ENCODE measurements at places on chromosomes 11 and 22.

GRCh38 chr22:36356708-36357624 is 30.8 kb downstream of the MYH9 start:
- no peak for DNase-seq

GRCh38 chr11:134731213-134731961 is 319.3 kb upstream of the B3GAT1 start:
- no peak for DNase-seq

DNA sequence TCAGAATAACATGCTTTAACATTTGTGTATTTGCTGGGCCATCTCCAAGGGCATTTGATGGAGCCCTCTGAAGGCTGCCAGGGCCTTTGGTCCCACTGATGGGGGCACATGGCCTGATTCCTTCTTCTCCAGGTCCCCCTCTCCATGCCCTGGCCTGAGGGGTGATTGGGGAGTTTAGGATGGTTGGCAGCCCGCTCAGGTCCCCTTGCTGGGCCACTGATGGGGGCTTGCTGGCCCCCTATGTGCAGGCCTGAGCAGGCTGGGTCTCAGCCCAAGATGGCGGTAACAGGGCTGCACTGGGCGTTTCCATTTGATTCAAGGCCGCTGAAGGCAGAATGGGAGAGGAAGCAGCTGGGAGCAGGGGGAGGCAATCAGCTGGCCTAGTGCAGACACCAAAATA is 113.7 kb upstream of the NECTIN1 start:
- DNase-seq, result no peak

- no peak for DNase-seq
Measured at GRCh38 chr22:42955087-42955635, 59.8 kb downstream of the PACSIN2 start.

DNA sequence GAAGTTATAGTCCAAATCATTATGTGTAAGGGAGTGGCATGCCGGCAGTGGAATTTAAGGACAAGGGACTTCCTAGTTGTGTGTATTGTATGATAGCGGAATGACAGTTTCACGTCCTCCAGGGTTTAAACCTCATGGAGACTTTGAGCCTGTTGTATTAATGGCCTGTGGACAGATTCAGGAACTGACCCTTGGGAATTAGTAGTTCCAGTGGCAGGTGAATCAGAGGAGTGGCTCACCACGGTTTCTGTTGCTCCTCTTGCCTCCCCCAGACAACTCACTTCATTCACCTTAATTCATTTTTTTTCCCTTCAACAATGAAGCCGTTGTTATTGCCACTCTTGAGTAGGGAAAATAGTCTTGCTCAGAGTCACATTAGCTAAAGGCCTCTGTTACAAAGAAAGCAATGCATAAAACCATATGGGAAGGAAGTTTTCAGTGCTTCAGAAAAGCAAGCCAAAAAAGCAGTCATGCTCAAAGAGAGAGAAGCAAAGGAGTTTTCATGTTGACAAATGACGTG is 22.6 kb downstream of the AMOTL1 start:
- no peak for DNase-seq

- DNase-seq, result no peak
Measured at GRCh38 chr22:17945156-17945887, 79.0 kb downstream of the MICAL3 start.

DNA sequence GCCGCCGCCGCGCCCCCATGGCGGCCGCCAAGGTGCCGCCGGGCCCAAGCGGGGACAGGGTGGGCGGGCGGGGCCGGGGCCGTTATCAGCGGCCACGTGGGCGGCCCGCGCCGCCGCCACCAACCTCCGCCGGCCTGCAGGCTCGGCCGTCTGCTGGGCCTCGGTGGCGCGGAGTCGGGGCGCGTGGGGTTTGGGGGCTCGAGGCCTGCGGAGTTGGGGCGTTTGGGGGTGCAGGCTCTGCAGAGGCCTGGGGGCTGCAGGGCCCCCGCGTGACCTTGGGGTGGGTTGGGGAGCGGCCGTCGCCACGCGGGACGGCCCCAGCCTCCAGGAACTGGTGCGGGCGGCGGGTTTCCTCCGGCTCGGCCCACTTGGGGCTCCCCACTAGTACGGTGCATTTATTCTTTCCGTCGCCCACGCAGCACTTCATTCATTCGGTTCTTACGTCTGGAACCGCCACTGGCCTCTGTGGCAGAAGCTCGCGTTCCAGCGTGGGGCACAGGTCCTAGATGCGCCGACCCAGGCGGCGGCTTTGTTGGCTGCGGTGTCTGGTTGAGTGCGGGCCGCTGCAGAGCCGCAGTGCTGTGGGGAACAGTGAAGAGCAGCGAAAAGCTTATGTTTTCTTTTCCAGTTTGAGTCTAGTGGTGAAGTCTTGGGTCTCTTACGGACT is 740 bp upstream of the TRMT2A start:
- peak; percentile 52 for DNase-seq

- DNase-seq, result no peak
Measured at GRCh38 chr11:64001484-64002420, 15.5 kb downstream of the OTUB1 start.

- no peak for DNase-seq
Measured at GRCh38 chr22:41092847-41093411, 537 bp downstream of the EP300 start.

GRCh38 chr11:120031612-120032600 is 106.0 kb downstream of the TRIM29 start:
- DNase-seq, result no peak

DNA sequence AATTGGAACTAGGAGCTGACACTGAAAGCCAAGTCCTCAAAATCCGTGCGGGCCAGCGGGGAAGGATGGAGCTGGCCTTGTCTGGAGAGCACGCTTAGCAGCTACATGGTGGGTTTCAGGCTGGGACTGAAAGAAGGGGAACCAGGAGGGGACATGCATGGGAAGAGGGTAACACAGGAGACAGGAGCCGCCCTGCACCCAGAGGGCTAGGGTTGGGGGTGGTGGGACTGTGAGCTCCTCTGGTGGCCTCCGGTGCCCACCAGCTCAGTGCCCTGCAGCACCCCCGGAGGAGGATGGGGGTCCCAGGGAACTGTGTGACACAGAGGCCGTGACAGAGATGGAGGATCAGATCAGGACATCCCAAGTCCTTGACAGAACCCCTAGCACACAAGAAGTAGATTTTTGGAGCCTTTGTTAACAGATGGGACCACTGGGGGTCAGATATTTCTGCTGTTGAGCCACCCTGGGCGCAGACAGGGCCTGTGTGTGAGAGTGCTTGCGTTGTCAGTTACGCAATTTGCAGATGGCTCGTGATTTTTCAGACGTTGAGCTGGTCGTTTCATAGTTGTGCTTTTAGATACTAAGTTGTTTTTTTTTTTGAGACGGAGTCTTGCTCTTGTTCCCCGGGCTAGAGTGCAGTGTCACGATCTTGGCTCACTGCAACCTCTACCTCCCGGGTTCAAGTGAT is 21.3 kb upstream of the GRAMD4 start:
- no peak for DNase-seq

GRCh38 chr22:26079009-26079408 is 90.3 kb upstream of the SEZ6L start:
- no peak for DNase-seq

- no peak for DNase-seq
Measured at GRCh38 chr22:40056154-40056553, 61.4 kb downstream of the FAM83F start.

- DNase-seq, result no peak
Measured at GRCh38 chr11:83257761-83258168, 28.4 kb downstream of the CCDC90B start.

DNA sequence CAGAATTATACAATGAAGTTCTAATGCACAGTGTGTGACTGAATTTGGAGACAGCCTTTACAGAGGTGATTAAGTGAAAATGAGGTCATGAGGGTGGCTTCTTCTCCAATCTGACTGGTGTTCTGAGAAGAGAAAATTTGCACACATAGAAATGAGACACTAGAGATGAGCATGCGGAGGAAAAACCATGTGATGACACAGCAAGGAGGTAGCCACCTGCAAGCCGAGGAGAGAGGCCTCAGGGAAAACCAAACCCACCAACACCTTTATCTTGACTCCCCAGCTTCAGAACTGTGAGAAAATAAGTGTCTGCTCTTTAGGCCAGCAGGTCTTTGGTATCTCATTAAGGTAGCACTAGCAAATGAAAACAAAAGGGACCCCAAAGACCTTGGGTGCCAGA is 93.2 kb downstream of the GGTLC2 start:
- no peak for DNase-seq

- DNase-seq, result no peak
Measured at GRCh38 chr22:31139066-31139465, 1.2 kb downstream of the PLA2G3 start.

GRCh38 chr11:93396316-93396715 is 65.8 kb downstream of the DEUP1 start:
- DNase-seq, result no peak

GRCh38 chr11:56783448-56784041 is 35.0 kb upstream of the OR9G4 start:
- DNase-seq, result no peak

DNA sequence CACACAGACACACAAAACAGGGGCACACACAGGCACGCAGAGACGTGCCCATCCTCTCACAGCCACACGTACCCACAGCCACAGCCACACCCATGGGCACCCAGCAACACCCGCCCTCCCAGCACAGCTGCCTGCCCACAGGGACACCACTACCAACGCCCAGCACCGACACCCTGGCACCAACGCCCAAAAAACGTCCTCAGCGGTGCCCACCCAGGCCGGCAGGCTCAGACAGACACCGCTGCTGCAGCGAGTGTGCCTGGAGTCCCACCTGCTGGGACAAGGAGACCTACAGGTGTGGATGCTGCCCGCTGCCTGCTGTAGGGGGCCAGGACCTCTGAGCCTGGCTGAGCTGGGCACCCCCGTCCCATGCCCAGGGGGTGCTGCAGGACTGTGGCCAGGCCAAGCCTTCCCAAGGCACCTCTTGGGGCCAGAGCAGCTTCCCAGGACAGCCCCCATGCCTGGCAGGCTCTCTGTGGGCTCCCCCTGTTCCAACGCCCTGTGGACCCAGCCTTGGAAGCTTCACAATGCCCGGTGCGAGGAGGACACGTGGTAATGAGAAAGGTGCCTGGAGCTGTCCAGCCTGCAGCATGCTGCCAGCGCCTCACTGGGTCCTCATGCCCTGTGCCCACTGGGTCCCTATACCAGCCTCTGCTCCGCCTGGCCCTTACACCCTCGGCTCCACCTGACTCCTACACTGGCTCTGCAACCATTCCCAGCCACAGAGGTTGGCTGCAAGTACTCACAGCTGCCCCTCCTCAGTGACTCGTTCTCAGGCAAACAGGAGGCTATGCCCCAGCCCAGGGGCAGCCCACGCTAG is 45.8 kb upstream of the TH start:
- no peak for DNase-seq

DNA sequence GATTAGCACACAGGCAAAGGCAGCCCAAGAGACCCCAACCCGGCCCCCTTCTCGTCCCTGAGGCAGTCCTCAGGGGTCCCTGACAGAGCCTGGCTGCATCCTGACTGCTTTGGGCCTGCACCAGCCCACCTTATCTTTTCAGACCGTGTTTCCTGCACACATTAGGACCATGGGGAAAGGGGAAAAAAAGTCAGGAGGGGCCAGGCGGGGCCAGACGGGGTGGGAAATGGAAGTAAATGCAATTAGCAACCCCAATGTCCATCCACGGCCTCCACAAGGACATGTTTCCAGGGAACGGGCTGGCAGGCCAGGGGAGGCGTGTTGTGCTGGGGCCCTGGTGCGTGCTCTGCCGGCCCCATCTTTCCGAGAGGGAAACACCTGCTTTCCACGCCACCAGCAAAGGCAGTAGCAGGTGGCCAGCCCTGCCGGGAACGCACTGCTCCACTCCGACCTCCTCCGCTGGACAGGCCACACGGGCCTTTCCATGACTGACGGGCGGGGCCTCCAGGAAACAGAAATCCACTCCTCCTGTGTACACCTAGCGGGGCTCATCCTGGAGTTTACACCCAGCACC is 7.4 kb downstream of the EHD1 start:
- no peak for DNase-seq

GRCh38 chr11:65279741-65280440 is 18.1 kb downstream of the POLA2 start:
- no peak for DNase-seq

GRCh38 chr22:21022955-21023614 is 8.1 kb downstream of the P2RX6 start:
- DNase-seq, result no peak

DNA sequence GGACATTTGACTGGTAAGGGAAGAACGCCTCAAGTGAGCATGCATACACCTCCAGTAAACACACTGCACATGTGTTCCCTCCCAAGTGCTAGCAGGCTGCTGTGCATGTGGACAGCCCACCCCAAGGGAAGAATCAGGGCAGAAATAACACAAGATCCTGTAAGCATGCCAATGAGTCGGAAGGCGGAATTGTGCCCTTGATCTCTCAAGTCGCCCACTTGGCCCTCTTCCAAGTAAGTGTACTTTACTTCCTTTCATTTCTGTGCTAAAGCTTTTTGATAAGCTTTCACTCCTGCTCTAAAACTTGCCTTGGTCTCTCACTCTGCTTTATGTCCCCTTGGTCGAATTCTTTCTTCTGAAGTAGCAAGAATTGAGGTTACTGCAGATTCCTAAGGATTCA is 139.6 kb downstream of the TRPC6 start:
- DNase-seq, result no peak

DNA sequence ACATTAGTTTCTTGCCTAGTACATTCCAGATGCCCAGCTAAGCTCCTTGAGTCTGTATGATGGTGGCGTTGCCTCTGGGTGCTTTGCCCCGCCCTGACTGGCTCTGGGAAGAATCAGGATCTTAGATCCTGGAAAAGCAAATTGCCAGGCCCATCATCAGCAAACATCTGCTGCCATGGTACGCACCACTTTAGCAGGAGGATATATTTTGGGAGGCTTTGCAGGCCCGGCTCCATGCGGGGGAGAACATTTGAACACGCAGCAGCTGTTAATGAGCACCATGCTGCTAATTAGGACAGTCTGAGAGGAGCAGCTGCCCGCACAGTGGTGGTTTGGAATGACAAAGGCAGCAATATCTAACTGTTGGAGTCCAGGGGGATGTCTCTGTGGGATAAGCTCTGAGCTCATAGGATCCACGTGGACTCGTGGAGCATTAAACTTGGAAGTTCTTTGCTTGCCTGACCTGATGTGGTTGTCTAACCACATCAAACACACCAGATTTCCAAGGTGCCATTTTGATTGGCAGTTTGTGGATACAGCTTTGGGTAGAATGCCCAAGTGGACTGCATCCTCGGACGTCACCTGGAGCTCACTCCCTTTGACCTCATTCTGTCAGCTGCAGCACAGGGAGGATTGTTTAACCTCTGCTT is 217.0 kb upstream of the ZBED5 start:
- no peak for DNase-seq

DNA sequence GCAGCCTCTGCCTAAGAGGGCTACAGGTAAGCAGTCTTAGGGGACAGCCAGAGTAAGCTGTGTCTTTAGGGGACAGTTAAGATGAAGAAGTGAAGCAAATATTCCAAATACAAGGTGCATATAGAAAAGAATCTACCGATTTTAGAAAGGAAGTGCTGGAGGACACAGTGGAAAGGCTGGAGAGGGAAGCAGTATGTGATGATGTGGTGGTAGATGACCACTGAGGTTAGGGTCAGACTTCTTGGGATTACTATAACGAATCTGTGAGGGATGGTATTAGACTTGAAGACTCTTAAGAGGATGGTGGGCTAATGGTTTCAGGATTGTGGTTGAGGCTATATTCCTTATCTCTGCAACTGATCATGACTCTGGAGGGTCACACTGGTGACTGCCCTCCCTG is 40.0 kb upstream of the PHOX2A start:
- DNase-seq, result no peak

Measured in stimulated activated CD8-positive, alpha-beta memory T cell treated with anti-CD3 and anti-CD28 coated beads, Interleukin-15, amount 100 ng/mL, for 24 hours (primary cell).